NCI-H524 (cell line): ENCODE measurements at places on chromosomes 6 and 20.

GRCh38 chr6:25314509-25315175, 35.5 kb downstream of the CARMIL1 start:
- no peak for DNase-seq

DNA sequence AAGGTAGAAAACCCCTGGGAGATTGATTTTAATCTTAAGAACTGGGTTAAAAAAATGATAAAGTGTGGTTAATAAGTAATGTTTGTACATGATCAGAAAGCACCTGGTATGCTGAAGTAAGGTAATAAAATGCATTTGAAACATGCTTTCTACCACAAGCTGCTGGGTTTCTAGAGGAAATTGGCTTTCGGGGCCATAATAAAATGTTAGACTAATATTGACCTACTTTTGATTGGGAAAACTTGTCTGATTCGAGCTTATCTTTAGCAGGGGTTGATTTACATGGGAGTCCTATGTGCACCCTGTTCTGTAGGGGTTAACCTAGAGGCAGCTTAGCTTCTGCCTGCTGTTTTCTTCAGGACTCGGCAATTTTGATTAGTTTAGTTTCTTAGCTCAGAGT, 50.5 kb downstream of the CRYBG1 start:
- no peak for DNase-seq

GRCh38 chr20:24432046-24432442, 37.4 kb upstream of the SYNDIG1 start:
- no peak for DNase-seq

DNA sequence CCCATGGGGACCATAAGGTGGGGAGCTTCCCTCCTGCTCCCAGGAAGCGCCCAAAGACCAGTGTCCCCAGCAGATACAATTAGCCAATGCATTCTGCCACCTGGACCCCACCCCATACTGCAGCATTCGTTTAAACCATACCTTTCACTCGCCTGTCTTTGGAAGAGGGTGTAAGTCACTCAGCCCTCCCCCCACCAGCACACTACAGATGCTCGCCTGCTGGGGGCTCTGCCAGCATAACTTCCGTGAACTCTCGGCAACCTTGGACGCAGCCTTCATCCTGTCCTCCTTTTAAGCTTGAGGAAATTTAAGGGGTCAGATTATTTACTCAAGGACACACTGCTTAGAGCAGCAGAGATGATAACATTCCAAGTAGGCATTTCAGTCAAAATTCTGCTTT, 94.4 kb upstream of the NAA20 start:
- DNase-seq = no peak

DNA sequence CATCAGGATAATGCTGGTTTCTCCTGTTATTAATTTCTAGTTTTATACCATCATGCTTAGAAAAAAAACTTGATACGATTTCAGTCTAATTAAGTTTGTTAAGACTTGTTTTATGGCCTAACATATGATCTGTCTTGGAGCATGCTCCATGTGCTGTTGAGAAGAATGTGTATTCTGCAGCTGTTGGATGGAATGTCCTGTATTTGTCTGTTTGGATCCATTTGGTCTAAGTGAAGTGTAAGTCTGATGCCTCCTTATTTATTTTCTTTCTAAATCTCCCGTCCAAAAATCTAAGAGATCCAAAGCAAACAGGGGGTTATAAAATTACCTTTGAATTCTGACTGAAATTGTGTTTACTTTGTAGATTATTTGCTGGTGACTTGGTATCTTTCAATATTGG, 30.0 kb upstream of the PRND start:
- no peak for DNase-seq

- no peak for DNase-seq
Observed at GRCh38 chr6:117509021-117509420, 26.5 kb downstream of the DCBLD1 start.

GRCh38 chr20:5626603-5627002, 123.6 kb upstream of the SHLD1 start:
- no peak for DNase-seq

- DNase-seq = no peak
Observed at GRCh38 chr6:85405853-85406198, 44.1 kb upstream of the NT5E start.

DNA sequence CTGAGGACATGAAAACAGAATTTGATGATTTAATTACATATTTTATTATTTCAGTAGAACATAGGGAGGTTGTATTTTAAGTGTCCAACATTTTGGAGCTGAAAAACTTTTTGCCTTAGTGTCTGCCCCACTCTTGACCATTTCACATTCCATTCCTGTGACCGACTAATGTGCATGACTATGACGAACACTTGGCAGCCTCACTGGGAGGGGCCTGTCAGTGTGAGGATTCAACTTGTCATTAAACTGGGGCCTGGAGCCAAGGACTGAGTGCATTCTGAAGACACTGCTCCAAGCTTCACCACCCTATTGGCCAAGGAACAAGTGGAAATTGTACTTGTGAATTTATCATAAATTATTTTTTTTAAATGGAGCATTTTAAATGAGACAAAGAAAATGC, 661.3 kb downstream of the BCKDHB start:
- DNase-seq = no peak

DNA sequence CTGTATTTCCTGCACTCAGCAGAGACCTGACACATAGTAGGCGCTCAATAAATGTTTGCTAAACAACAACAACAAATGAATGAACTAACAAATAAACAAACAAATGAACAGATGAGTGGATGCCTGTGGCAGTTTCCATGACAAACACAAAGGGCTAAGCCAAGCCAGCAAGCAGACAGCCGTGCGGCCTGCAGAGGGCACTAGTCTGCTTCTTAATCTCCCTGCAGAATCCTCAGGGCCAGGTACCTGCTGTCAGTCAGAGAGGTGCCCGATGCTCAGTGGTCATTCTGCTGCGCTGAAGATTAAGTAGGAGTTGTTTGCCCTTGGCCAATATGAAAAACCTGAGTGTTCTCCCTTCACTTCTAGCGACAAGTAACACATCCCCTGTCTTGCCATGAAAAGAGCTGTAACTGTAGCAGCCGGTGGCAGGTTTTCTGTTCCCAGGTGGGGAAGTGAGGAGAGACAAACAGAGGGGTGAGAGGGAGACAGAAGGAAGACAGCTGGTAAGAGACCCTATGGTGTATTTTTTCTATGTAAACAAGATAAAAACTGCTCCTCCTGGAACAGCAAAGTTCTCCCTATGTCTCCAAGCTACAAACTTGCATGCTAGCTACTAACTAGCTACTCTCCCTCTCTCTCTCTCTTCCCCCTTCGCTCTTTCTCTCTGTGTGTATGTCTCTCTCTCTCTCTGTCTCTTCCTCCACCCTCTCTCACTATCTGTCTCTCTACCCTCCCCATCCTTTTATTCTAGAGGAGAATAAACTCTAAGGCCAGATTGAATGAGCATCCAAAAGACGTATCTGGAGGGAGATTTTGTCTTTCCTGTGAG, at the start of gene MC3R:
Gene MC3R (plus strand): TSS at position 779 of the 829 bp plus-strand sequence. CDS start 112 bp downstream, outside the sequence.
- peak; percentile 46 for DNase-seq

DNA sequence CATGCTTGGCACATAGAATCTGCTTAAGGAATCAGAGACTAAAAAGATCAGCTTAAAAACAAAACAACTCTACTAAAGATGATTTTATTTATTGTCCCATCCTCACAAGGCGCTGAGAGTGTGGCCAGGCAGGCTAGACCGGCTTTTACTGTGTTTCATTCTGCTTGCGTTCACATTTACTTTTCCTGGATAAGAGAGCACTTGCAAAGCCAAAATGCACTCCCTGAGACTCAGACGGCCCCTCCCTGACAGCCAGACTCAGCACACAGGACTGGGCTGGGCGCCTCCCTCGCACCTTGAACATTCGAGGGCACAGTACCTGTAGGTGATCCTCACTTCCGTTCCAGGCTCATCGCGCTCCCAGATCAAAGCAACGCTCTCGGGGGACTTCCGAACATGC, 10.2 kb downstream of the ACSS1 start:
- DNase-seq = no peak

GRCh38 chr20:50418890-50419642, 91.1 kb upstream of the PTPN1 start:
- peak; percentile 73 for DNase-seq

DNA sequence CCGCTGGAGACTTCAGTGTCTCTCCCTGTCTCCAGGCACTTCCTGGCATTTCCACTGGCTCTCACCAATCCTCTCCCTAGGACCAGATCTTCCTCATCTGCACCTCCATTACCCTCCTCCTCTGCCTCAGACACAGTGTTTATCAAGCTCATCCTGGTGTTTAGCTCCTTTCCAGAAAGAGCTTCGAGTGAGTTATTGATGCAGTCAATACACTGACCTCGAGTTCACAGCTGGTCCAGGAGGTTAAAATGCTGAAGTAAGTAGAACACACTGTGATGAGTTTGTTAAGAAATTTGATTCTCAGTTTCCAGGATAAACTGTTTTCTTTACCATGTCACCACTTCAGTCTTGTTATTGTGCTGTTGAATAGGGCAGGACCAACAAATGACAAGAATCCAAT, 42.1 kb upstream of the ARMC2 start:
- DNase-seq = no peak

- DNase-seq = no peak
Observed at GRCh38 chr6:138087593-138088325, 19.5 kb downstream of the PERP start.

- peak; percentile 61 for DNase-seq
Observed at GRCh38 chr6:86192123-86192522, 549.4 kb upstream of the SYNCRIP start.

- DNase-seq = no peak
Observed at GRCh38 chr6:57247603-57248002, 25.5 kb upstream of the RAB23 start.

DNA sequence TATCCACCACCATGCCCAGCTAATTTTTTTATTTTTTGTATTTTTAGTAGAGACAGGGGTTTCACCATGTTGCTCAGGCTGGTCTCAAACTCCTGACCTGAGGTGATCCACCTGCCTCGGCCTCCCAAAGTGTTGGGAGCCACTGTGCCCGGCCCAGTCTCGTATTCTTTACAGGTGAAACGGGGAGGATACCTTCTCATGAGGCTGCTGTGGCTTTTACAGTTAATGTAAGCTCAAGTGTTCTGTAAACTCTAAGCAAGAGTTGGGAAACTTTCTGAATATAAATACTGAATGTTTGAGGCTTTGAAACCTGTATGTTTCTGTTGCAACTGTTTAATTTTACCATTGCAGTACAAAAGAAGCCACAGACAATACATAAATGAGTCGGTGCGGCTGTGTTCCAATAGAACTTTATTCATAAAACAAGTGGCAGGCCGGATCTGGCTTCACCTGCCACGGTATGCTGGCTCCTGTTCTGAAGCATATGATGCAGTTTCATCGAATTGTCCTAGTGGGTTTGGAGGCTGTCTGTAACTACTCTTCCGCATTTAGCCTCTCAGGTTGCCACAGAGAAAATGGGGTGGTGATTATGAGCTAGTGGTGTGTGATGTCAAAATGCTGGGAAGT, 192.5 kb upstream of the ZFP64 start:
- no peak for DNase-seq

DNA sequence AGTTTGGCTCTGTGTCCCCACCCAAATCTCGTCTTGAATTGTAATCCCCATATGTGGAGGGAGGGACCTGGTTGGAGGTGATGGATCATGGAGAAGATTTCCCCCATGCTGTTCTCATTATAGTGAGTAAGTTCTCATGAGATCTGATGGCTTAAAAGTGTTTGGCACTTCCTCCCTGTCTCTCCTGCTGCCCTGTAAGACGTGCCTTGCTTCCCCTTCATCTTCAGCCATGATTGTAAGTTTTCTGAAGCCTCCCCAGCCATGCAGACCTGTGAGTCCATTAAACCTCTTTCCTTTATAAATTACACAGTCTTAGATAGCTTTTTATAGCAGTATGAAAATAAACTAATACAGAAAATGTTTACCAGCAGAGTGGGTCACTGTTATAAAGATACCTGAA, 577.6 kb downstream of the UTRN start:
- no peak for DNase-seq

DNA sequence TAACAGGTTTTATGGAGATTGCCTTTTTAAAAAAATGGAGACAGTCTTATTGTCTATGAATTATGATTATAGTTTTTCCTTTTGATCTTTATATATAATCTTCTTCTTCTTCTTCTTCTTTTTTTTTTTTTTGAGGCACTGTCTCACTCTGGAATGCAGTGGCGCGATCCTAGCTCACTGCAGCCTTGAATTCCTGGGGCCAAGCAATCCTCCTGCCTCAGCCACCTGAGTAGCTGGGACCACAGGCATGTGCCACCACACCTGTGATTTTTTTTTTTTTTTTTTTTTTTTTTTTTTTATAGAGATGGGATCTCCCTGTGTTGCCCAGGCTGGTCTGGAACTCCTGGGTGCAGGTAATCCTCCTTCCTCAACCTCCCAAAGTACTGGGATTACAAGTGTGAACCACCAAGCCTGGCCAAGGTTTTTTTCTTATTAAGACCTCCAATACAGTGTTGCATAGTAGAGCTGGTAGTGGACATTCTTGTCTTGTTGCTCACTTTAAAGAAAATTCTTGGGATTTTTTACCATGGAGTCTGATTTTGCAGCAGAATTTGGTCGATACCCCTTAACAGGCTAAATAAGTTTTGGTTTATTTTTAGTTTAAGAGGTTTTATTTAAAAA, 46.5 kb downstream of the STK4 start:
- no peak for DNase-seq

DNA sequence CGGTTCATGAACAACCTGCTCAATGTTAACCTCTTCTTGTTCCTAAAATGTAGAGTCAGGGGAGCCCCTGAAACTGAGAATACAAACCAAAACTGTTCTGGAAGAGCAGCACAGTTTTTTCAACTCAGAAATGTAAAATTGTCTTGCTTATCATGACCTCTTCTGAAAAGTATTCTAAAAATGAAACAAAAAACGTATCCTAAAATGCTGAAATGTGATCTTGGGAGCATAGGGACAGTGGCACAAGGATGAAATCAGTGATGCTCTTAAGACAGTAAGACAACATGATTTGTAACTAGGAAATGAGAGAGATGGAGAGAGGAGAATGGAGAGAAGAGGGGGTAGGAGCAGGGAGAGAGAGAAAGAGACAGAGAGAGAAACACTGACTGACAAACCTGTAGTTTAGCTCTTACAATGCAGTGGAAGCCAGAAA, 27.5 kb downstream of the NCOA7 start:
- DNase-seq = no peak
